ENCODE measurements at places on chromosomes 7 and 10. TPM values are rescaled to one million over a fixed set of nuclear protein-coding genes. Genes with fewer than 3 reads are reported as not detected.

DNA sequence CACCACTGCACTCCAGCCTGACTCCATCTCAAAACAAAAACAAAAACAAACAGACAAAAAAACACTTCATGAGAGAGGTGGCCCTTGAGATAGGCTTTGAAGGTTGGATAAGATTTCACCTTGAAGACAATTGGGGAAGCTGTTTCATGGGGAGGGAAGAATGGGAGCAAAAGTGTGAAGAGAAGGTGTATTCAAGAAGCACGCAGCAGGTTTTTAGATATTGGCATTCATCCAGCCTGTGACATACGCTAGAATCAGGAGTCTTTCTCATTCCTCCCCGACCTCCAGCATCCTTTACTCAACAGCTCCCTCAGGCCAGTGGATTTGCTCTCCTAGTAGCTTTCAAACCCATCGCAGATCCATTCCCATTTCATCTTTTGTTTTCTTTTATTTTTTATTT is 116.3 kb upstream of the FAM171A1 start:
- DNase-seq, result no peak

- no peak for DNase-seq
These were observed 61.6 kb downstream of the MTURN start for GRCh38 chr7:30196408-30196807.

Gene CYP2C8
- not detected for total RNA-seq

GRCh38 chr10:68176797-68177196 is 55.1 kb downstream of the ATOH7 start:
- DNase-seq, result no peak

- DNase-seq, result no peak
These were observed 895 bp upstream of the ZNF804B start for GRCh38 chr7:88758381-88759229.

DNA sequence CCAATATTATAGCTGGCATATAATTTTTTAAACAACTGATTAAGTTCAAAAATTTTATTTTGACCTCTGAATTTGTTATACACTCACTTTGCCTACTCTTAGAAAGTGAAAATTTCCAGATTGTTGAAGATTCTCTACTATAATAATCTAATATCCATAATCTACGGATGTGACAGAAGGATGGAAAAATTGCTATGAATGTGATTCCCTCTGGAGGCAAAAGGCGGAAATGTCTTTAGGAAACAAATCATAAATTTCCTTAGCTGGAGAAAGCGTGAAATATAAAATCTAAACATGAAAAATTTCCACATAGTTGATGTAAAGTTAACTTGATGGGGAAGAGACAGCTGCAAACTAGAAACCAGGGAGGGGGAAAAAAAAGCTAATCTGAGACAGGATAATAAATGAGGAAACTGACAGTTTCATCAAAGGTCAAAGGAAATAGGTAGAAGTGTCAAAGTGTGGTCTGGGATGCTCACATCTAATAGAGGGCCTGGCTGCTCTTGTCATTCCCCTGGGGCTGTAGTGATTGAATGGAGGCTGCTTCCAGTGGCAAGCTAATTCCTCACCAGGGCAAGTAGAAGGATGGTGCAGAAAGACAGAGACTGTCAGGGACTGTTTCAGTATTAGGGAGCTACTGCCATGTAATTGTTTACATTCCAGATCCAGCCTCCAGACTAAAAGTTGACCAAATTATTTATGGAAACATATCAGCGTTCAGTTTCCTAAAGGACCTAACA is 264.5 kb downstream of the SDHAF3 start:
- no peak for DNase-seq

DNA sequence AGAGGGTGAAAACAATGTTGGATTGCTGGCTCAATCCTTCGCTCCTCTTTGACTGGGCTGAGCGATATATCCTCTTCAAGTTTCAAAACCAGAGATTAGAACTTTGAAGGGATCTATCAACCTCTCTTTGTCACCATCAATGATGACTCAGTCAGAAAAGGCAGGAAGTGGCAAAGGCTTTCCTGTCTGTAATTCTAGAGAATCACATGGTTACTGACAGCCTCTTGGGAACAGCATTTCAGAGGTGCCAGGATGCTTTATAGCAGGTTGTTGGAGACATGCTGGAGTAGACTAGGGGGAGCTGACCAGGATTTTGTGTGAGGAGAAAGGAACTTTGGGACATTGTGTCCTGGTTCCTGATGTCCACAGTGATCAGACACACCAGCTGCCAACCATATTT is 81.3 kb downstream of the PRKCQ start:
- peak; percentile 42 for DNase-seq

Gene MSS51
- 0.49 TPM for total RNA-seq

GRCh38 chr10:61364619-61365018 is 88.6 kb downstream of the TMEM26 start:
- DNase-seq, result no peak
